Activated effector memory CD4-positive, alpha-beta T cell treated with Interleukin-2 at 50 U/mL for 16 hours (primary cell): ENCODE measurements at places on chromosomes 1 and 21.

DNA sequence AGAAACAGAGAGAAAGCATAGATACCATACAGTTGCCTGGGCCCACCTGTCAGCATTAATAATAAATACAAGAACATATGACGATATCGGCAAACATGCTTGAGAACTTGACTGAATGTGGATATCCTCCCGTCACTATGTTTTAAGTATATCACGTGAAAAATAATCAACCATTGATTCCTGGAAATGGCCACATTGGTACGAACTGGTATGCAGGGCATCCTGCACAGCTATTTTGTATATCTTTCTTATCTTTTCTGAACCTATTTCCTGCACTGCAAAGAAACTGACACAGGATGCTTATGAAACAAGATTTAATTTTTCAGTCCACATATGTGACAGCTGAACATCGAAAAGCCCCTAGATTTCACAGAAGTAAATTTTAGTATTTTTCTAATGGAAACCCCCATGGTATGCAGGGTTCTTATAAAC is 22.8 kb upstream of the RGS1 start:
- DNase-seq: no peak

DNA sequence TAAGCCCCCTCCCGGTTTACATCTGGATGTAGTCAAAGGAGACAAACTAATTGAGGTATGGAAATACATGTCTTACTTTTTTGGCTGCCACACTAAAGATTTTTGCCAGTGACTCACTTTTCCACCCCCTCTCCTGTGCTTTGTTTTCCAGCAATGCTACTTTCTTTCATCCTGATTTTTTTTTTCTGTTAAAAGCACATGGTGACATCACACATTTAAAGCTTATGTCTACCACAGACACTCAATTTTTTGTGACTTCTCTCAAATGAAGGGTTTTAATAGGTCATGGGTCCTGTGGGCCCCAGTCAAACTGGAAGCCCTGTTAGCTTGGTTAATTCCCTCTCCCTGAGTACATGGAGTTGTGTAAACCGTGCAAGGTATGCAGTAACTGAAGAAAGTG is 2.2 kb downstream of the PPP1R8 start:
- no peak for DNase-seq

- peak; percentile 8 for DNase-seq
These were observed 25.1 kb upstream of the LSS start for GRCh38 chr21:46253610-46254124.

DNA sequence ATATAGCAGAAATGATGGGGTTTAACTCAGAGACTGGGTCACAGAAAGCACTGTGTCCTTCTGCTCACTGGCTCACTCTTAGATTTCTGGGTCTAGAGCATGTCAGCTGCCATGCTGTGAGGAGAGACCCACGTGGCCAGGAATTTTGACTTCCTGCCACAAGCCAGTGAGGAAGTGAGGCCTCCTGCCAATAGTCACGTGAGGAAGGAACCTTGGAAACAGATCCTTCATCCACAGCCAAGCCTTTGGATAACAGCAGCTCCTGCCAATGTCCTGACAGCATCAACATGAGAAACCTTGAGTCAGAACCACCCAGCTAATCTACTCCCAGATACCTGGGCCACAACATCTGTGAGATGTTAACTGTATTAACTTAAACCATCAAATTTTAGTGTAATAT is 114.5 kb upstream of the PLPPR5 start:
- DNase-seq: no peak

GRCh38 chr1:168112673-168113305 is 23.9 kb downstream of the GPR161 start:
- no peak for DNase-seq
